ENCODE measurements at places on chromosomes 3 and 15.

DNA sequence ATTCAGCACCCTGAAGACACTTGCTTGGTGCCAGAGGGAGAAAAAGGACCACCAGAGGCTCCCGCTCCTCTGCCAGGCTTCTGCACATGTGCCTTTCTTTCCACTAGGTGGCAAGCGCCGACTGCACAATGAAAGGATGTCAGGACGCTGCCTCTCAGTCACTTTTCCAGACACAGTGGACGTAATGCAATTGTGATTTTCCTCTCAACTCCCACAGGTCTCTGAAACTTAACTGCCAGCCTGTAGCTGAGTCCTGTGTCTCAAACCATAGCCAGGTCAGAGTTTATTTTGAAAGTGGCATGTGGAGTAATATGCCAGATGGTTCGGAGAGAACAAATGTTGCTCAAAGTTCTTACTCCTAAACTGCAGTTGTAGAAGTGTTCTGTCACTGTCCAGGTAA is 162.9 kb downstream of the ITPR1 start:
- DNase-seq = no peak

DNA sequence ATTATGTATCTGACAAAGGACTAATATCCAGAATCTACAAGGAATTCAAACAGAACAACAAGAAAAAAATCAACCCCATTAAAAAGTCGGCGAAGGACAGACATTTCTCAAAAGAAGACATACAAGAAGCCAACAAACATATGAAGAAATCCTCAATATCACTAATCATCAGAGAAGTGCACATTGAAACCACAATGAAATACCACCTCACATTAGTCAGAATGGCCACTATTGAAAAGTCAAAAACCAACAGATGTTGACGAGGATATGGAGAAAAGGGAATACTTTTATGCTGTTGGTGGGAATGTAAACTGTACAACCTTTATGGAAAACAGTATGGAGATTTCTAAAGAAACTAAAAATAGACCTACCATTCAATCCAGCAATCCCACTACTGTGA is 233.1 kb upstream of the PLSCR5 start:
- no peak for DNase-seq

DNA sequence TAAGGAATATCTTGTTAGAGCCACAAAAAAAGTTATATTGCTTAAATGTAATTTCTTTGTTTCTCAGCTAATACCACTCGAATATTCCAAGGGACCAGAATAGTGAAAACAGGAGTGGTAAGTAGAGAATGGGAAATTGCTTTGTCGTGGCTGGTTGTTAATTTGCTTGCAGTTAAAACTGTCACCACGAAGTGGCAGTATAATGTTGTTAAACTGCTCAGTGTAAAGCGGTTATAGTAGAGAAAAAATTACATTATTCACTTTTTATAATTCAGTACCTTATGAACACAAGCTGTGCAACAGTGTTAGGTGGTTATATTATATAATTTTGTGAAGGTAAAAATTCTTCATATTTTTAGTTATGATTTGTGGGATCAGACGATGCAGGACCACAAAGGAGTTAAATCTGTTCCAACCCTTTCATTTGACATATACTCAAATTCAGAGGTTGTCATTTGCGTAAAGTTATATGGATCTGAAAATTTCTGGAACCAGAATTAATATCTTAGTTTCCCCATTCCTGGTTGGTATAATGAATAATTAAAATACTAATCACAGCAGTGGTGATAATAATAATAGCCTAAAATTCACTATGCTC is 171.8 kb downstream of the FEZF2 start:
- DNase-seq = no peak

DNA sequence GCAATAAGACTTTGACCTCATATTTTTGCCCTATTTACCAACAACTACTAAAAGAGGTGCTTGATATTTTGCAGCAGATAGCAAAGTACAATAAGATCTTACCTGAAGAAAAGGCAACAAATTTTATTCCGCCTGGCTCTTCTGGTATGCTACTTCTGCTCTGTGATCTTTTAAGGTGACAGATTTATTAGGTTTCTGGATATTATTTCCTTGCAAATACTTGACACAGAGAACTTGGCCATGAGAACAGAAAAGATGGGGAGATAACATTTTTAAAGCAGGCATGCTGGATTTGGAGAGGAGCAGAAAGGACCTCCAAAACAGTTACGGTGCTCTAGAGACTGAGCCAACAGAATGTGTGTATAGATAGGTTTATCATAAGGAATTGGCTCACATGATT is 86.7 kb upstream of the RNF7 start:
- DNase-seq = no peak

DNA sequence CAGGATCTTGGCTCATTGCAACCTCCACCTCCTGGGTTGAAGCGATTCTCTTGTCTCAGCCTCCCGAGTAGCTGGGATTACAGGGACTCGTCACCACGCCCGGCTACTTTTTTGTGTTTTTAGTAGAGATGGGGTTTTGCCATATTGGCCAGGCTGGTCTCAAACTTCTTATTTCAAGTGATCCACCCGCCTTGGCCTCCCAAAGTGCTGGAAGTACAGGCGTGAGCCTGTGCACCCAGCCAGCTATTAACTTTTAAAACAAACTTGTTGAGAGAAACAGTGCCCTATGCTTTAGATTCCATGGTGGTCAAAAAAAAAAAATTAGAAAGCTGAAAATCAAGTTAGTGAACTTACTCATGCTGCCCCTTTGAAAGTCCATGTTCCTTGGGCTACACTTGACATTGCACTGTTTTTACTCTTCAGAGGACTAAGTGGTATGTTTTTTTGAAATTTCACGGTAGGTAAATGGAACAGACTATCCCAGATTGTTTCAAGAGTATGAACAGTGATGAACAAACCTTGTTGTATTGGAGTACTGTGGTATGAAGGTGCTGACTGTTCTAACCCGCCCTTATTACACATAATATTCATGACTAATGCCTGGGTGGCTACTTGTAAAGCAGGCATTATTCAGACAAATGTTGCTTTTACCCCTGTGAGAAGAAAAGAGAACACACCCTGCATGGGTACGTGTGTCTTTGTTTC is 206.9 kb downstream of the KLHL25 start:
- DNase-seq = no peak

- DNase-seq = no peak
These were observed 145.9 kb downstream of the APBA2 start for GRCh38 chr15:29031502-29032228.

GRCh38 chr15:37361621-37362020 is 261.3 kb upstream of the MEIS2 start:
- DNase-seq = no peak

- no peak for DNase-seq
These were observed 290.2 kb upstream of the CNTN3 start for GRCh38 chr3:74904646-74905045.

- no peak for DNase-seq
These were observed 28.9 kb downstream of the FAM43A start for GRCh38 chr3:194714564-194714963.

DNA sequence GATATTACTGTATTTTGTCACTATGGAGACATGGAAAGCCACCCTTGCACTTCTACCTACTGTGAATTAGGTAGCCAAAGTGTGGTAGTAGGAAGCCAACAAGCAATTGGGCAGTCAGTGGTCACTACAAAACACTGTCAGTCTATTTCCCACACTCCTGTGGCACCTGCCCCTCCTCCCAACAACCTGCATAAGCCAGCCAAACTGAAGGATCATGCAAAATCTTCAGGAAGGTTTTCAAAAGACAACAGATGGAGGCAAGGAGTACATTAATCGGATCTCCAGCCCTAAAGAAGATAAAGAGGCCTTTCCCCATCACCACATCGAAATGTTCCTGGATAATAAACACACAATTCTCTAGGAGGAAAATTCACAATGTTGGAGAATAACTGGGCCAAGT is 11.9 kb downstream of the POMGNT2 start:
- no peak for DNase-seq

DNA sequence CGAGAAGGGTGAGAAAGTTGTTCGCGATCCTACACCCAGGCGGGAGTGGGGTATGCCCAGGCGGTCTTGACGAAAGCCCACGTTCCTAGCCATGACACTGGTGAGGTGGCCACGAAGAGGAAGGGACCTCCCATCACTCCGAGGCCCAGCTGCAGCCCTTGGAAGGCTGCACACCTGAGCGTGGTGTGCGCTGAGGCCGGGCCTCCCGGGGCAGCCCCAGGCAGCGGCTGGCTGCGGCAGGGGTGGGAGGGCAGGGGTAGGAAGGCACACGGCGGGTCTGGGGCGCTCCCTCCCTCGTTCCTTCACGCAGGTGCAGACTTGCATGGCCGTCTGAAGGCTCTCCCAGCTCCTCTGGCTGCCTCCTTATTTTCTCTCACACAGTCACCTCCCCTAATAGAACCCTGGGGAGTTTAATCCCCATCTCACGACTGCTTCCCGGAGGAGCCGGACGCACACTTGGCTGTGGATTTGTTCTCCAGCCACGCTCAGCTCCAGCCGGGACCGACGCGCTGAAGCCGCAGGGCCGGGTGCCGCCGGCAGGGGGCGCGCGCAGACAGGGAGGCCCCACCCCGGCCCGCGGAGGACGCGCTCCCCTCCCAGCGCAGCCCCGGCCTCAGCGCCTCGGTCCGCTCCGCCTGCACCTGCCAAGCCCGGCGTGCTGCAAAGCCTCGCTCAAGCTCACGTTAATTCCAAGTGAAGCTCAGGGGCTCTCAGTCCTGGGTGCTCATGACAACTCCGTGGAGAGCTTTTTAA is 37.8 kb upstream of the MUC4 start:
- DNase-seq = no peak

GRCh38 chr15:99963096-99963825 is 230.0 kb upstream of the LYSMD4 start:
- no peak for DNase-seq

DNA sequence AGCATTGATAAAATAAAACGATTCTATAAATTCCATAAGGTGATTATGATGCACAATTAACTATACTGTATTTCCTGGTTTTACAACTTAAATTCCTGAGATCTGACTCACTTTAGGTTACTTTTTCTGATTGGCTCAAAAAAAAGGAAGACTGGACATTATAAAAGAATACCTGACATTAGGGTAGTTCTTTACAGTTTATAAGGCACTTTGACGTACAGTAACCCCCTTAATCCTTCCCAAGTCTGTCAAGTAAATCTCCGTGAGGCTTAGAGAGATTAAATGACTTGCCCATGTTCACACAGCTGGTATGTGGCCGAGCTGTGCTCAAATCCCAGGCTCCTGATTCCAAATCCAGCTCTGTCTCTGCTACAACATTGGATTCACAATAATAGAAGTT is 1.0 kb upstream of the SLTM start:
- no peak for DNase-seq

- no peak for DNase-seq
These were observed 82.3 kb downstream of the THSD4 start for GRCh38 chr15:71197620-71198019.

DNA sequence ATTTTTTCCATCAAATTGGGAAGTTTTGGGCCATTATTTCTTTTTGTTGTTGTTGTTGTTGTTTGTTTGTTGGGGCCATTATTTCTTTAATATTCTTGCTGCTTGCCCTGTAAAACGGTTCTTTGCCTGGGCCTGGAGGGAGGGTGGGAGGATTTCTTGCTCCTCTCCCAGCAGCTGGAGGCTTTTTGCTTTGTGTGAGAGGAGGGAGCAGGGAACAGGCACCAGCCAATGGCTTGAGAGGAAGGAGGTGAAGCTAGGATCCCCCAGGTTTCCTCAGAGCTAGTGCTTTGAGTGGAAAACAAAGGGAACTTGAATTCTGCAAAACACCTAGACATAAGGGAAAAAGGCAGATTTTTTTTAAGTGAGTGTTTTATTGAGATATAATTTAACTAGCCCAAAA is 61.2 kb upstream of the DNAJC19 start:
- no peak for DNase-seq

- DNase-seq = no peak
These were observed 177.6 kb downstream of the KCNAB1 start for GRCh38 chr3:156298014-156298413.

GRCh38 chr3:122564155-122564912 is at the start of the genes DTX3L and PARP9:
Gene DTX3L, plus strand, starts transcription at chr3:122564338. Its CDS starts 89 bp downstream, at chr3:122564427.
Gene PARP9, minus strand, starts transcription at chr3:122564300. Its CDS starts 4,680 bp downstream, at chr3:122559620.
- peak; percentile 78 for DNase-seq

GRCh38 chr15:77525400-77525811 is 104.7 kb downstream of the HMG20A start:
- DNase-seq = no peak

DNA sequence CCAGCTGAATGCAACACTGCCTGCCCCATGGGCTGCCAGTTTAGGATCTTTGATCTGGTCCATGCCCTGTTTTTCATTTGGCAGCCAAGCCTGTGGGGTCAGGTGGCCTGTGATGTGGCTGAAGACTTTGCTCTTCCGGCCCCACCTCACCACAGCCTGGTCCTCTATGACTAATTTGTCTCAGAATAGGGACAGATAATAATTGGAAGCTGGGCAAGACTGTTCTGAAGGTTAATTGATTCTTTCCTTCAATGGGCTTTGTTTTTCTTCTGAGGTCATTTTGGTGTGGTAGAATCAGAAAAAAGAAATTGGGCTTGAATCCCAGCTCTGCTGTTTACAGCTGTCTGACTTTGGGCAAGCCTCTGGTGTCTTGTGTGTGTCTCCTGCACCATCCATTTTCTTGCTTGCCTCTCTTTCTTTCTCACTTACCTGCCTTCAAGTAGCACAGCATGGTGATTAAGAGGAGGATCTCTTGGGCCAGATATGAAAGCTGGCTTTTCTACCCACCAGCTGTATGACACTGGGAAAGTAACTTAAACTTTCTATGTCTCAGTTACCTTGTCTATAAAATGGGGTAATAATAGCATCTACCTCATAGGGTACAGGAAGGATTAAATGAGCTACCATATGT is 24.2 kb downstream of the ABHD2 start:
- no peak for DNase-seq

DNA sequence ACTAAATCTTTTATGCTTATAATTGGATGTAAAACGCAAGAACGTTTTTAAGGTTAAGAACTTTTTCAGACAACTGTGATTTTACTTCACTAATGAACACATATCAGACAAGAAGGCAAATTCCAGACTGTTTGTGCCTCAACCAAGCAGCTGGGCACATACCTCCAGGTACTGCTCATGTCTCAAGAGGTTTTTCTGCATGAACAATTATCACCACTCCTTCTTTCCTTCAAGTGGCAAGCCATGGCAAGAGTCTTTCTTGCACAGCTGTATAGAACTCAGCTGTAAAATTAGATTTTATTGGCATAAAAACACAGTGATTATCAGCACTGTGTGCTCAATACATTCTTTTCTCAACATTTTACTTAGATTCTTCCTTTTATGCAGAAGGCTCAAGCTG is 64.3 kb downstream of the FNDC3B start:
- no peak for DNase-seq

GRCh38 chr15:70852501-70853317 is 1.2 kb downstream of the LARP6 start:
- DNase-seq = no peak

- DNase-seq = no peak
These were observed 150.9 kb upstream of the ATP10A start for GRCh38 chr15:26013981-26014380.

Data from stimulated activated CD8-positive, alpha-beta memory T cell treated with anti-CD3 and anti-CD28 coated beads, Interleukin-12 subunit alpha, Interleukin-12 subunit beta, amount 100 ng/mL, for 4 hours (primary cell).